ENCODE measurements at places on chromosomes 1 and 21.

DNA sequence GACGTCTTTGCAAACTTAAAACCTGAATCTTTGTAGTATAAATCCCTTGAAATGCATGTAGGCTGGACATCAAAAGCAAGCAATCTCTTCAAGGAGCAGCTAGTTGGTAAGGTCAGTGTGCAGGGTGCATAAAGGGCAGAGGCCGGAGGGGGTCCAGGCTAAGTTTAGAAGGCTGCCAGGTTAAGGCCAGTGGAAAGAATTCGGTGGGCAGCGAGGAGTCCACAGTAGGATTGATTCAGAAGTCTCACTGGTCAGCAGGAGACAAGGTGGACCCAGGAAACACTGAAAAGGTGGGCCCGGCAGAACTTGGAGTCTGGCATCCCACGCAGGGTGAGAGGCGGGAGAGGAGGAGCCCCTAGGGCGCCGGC, 390 bp upstream of the PCSK9 start:
- DNase-seq, result no peak

DNA sequence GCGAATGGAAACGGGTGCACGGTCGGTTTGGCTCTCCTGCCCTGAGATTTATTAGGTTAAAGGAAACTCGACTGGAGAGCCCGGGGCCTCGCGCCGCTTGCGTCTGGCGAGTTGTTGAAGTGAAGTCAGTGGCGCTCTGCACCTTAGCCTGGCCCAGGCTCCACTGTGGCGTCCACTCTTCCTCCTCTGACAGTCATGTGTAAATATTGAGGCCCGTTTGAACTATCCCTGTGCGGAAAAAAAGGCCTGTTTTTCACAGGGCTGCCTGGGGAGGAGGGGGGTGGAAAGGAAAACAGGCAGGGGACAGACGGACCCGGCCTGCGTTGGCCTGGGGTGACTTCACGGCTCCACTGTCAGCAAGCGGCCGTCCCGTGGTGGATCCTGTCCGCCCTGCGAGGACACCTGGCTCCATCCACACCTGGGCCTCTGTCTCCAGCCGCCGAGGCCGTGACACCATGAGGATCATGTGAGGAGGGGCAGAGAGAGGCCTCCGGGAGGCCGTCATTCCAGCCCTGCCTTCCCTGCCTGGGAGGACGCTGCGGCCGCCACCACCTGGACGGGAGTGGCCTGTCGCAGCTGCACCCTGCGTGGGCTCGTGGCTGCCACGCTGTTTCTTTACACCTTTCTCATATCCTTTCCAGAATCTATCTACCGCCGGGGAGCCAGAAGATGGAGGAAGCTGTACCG, 59.8 kb downstream of the FAAP20 start:
- DNase-seq, result no peak

GRCh38 chr1:65658122-65658521, 134.6 kb upstream of the PDE4B start:
- DNase-seq, result no peak

DNA sequence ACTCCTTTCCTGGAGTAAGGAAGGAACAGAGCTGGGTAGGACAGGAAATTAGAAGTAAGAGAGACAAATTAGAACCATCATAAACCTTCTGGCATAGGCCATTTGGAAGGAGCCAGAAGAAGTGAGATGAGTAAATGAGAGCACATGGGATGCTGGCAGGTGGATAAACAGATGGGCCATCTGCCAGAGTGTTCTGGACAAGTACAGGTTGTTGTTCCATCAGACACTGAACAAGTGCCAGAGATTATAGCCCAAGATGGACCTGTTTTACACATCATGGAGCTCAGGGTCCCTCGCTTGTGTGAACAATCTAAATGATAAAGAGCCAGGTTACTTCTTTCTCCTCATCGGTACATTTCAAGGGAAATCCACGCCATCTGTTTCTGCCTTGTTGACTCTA, 200.3 kb downstream of the HHIPL2 start:
- no peak for DNase-seq

DNA sequence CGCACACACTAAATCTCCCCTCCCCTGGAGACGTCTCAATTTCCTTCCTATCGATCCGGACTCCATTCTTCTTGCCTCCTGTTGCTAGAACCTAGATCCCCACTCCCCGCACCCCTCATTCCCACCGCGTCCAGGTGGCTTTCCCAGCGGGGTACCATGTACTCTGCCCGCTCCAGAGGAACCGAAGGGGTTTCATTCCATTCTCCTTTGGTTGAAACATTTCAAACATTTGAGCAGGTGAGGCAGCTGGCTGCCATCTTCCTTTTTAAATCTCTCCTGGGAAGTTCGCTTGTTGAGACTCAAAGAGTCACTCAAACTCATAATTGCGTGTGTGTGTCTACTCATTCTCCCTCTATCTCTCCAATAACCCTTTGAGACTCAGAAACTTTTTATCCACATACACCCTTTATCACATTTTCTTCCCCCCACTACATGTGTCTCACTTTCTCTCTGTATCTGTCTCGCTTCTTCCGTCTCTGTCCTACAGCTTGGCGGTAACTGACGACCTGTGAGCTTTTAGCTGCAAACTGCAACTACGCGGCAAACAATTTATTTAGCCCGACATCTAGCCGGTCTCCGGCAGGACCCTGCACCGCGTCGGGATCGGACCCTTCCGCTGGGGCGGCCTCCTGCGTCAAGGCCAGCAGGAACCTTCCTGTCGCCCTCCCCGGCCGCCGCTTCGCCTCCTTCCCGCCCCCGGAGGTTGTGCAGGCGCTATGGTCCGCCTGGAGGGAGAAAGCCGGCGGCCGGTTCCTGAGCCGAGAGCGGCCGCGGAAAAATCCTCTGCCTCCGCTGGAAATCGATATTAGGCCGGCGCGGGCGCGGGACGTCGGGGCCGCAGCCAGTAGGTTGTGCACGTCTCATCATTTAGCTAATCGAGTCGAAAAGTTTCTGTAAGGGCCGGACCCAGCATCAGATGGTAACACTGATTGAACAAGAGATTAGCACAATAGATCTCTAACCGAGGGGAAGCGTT, 3.0 kb upstream of the FOXD3 start:
- no peak for DNase-seq

GRCh38 chr1:40973912-40974311, 5.6 kb upstream of the CTPS1 start:
- DNase-seq, result no peak

DNA sequence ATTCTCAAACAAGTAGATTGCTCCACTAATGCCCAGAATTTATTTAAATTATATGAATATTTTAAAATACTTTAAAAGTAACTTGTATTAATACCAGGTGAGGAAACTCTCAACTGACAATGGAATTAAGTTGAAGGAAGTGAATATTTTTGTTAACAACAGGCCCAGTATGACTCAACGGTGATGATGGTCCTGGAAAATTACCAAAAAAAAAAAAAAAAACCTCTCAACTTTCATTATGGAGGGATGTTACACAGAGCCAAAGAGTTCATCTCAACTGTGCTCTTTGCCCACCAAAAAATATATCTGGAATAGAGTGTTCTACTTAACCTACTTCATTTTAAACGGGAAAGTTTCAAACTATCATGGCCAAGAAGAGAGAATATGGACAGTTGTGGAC, 28.3 kb downstream of the CFH start:
- no peak for DNase-seq

GRCh38 chr1:243882276-243882675, 32.2 kb upstream of the AKT3 start:
- DNase-seq, result no peak

DNA sequence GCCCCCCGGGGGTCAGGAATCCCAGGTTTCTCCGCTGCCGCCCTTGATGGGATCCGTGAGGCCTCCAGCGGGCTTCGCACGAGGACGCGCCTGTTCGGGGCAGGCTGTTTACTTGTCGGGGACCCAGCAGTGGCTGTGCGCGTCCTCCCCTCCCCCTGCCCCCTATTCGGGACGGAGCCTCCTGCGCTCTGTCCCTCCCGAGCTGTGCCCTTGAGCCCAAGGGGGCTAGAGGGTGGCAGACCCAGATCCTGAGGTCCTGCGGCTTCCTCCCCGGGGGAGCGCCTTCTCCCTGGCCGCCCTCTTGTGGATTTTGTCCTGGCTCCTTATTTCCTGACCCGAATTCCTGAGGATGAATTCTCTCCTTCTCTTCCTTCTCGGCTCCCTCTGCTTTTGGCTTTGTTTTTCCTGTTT, 38.4 kb downstream of the PIK3CD start:
- no peak for DNase-seq

DNA sequence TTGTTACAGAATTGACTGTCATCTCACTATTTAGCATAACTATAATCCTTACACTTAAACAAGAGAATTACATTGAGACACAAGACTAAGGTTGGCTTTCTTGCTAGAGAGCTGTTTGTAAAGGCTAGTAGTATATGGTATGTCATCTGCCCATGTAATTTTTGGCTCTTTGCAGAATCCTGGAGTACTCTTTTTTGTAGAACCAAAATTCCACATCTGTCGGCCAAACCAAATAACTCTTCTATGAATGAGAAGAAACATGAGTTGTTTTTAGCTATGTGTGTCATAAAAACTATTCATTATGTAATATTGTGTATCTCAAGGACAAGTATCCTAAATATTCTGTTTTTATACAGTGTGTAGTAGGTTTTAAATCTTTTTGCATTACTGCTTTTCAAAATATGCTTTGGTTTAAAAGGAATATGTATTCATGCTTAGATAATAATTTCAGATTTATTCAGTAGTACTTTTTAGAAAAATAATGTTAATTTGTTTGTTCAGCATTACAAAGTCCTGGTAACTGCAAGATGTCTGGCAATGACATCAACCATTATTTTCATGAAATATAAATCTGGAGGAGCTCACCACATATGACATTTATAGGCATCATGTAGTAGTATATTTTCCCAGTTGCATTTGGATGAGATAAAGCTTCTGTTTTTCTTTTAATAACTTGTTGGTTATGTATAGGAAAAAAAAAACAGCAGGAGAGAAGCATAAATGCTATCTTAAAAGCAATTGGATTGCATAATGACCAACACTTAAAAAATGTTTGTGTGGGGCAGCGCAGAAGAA, 159.8 kb downstream of the HS2ST1 start:
- no peak for DNase-seq

GRCh38 chr1:236016083-236016482, 48.8 kb downstream of the NID1 start:
- DNase-seq, result no peak

DNA sequence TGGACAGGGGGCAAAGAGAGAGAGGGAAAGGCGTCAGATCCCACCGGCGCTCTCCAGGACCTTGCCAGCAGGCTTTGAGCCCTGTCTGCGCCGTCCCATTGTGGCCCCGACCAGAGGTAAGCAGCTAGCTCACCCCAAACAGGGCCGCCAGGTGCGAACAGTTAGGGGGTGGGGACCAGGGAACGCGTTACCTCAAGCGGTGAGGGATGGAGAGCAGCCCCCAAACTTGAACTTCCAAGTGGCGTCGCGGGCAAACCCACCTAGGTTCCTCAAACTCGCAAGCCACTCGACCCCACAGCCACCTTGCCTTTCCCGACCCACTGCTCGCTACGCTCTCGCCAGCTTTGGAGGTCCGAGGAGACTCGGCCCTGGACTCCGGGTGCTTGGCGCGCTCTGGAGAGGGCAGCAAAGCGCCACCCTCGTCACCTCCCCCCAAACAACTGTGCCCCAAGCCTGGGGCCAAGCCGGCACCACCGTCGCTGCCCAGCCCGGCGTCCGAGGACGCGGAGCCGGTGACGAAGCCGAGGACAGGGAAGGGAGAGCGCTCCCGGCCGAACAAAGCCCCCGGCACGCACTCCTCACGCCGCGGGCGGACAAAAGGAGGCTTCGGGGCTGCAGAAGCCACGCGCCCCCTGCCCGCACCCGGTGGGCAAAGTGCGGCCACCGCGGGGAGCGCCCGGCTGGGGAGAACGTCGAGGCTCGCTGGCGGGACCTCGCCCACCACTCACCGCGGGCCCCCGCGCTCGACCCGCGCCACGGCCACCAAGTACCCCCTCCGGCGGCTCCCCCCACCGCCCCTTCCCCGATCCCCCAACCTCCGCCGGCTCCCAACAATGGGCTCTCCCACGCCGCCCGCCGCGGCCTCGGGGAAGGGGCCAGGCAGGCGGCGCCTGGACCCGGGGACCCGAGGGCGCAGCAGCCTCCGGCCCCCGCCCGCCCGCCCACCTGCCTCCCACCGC, 976 bp downstream of the SSBP3 start:
- DNase-seq, result no peak

GRCh38 chr1:175839779-175840669, 96.6 kb upstream of the TNR start:
- no peak for DNase-seq

GRCh38 chr1:46363121-46363520, 22.5 kb downstream of the NSUN4 start:
- no peak for DNase-seq

- DNase-seq, result no peak
These were observed 98.7 kb upstream of the PRMT6 start for GRCh38 chr1:106957795-106958194.

DNA sequence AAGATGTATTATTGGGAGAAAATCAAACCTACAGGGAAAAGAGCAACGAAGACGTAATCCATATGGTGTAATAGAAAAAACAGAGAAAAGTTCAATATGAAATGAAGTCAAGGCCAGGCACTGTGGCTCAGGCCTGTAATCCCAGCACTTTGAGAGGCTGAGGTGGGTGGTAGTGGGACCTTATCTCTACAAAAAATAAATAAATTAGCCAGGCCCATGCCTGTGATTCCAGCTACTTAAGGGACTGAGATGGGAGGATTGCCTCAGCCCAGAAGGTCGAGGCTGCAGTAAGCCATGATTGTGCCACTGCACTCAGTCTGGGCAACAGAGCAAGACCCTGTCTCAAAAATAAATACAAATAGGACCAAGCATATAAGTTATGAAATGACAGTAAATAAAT, 11.4 kb downstream of the DESI2 start:
- DNase-seq, result no peak

- no peak for DNase-seq
These were observed 62.8 kb downstream of the RGS13 start for GRCh38 chr1:192698731-192699130.

- DNase-seq, result no peak
These were observed 6.9 kb downstream of the LYST start for GRCh38 chr1:235859789-235860188.

Measured in stimulated activated CD8-positive, alpha-beta memory T cell treated with anti-CD3 and anti-CD28 coated beads, Interleukin-15, amount 100 ng/mL, for 4 hours (primary cell).